ENCODE measurements at places on chromosomes 6 and 20.

DNA sequence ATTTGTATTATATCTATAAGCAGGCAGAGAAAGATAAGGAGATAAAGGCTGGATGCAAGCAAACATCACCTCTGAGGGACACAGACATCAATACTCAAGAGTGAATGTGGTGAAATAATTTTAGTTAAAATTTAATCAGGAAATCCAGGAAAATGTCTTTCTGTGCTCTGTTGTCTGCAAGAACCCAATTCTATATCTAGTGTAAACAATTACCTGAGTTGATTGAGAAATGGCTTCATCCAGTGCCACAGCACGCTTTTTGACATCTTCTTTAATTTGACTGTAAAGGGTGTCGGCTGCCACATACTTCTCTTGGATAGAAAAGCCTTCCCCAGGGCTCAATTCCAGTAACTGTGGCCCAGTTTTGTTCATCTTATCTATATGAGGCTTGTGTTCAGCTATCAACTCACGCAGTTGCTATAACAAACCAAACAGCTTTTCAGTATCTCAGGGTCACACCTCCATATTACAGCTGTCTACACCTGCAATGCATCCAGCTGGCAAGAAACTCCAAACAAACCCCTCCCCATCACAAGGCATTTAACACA is 131.6 kb downstream of the DST start:
- no peak for DNase-seq

DNA sequence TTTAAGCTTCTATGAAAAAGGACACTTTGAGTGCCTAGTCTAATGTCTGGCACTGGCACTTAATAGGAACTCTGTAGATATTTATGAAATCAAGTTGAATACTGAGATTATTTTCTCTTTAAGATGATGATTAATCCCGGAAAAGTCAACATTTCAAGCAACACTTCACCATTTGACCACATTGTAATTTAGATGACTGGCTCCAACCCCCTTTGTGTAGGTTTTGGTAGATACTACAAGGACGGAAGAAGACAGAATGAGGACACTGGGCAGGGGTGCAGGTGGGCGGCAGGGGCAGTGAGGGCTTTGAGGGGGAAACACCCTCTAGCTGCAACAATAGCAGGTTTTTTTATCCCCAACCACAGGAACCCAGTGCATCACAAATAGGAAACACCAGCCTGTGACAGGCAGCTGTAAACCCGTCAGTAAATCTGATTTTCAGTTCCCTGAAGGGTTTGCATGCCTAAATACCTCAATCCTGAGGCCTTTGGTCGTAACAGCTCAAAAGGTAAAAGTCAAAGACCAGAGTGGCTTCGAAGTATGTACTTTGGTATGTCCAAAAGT is 4.6 kb downstream of the DTNBP1 start:
- no peak for DNase-seq

DNA sequence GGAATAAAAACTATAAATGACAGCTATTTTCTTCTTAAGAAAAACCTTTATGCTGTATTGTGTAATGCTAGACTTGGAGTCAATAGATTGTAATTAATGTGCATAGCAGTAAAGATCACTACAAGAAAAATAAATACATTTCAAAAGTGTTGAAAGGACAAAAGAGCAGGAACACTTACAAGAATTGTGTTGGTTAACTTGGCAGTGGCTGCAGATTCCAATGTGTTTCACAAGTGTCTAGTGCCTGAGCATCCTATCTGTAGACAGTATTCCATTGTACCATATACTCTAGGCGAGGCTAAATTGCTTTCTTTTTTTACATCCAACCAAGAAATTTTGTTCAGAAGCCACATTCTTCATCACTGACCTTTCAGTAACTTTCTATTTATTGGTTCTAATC is 924.1 kb downstream of the EPHA7 start:
- DNase-seq, result no peak

- DNase-seq, result no peak
Observed at GRCh38 chr6:73314577-73315492, 39.2 kb downstream of the DPPA5 start.

DNA sequence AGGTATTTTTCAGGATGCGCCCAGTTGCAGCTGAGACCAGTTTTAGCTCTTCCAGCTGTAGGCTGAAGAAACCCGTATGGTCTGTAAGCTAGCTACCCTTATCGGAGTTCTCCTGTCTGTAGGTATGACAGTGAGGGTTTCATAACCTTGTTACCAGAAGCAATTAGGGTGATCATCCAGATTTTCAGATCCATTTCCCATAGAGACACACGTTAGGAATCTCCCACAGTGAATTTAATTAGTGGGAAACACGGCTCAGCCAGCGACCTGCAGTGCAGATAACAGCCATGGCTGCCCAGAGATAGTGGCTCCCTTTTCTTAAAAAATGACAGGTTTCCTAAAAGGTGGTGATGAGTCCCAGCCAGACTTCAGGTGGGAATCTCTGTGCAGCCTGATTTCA is 111.1 kb downstream of the BTBD3 start:
- DNase-seq, result no peak

- no peak for DNase-seq
Observed at GRCh38 chr6:165401092-165401491, 91.7 kb upstream of the C6orf118 start.

DNA sequence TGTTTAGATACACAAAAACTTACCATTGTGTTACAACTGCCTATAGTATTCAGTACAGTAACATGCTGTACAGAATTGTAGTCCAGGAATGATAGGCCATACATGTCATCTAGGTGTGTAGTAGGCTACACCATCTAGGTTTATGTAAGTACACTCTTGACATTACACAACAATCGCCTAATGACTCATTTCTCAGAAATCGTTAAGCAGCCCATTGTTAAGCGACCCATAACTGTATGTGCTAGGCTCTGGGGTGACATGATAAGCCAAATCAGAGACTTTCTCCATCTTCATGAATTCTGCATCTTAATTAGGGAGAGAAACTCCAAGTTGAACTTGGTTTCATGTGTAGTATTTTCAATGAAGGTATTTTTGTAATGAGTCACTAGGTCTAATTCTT is 17.2 kb downstream of the STK35 start:
- DNase-seq, result no peak

GRCh38 chr6:64685401-64685800 is 1021.6 kb downstream of the EYS start:
- no peak for DNase-seq

DNA sequence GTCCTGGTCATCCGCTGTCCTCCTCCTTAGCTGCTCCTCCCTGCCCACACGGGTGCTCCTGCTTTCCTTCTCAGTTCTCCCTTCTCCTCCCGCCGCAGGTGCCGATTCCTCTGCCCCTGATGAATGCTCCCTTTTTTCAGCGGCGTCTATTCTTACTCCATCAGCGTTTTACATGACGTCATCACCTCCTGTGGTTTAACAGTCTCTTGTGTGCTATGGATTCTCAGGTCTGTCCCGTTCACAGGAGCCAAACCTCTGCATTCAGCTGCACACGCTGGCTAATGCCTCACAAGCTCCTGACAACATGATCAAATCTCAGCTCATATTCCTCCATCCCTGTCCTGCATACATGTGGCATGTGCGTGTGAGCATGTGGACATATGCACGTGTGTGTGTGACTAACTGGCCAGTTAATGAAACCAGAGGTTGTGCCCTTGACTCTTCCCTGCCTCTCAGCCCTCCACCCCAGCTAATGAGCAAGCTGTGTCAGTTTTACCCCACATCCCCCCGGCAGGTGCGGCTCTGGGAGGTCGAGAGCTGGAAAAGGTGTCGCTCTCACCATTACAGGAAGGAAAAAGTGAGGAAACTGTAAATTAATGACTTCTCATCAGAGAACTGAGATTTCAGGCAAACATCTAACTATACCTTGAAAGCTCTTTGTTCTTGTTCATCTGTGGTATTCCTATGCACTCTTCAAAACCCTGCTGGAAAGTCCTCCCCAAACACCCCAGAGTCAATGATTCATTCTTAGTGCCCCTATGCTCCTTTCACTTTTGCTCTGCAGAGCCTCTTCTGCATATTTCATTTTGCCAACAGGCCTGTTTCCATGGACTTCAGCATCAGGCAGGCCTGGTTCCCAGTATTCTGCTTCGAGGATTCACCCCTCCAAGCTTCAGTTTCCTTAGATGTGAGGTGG is 163.1 kb downstream of the TTLL2 start:
- no peak for DNase-seq

GRCh38 chr6:116012471-116012949 is 48.2 kb downstream of the FRK start:
- no peak for DNase-seq

GRCh38 chr6:30157999-30158398 is 3.0 kb downstream of the TRIM10 start:
- no peak for DNase-seq

DNA sequence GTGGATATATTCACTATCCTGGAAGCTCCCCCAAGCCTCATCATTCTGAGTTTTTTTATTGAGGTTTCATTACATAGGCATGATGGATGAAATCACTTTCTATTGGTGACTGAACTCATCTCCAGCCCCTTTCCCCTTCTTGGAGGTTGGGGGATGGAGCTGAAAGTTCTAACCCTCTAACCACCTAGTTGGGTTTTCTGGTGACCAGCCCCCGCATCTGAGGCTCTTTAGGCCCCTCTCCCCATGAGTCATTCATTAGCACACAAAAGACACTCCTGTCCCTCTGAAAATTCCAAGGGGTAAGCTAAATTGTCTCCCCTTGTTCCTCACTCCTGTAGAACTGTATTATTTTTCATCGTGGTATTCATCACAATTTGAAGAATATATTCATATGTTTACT is 33.3 kb downstream of the GFRA4 start:
- no peak for DNase-seq

- DNase-seq, result no peak
Observed at GRCh38 chr6:116572162-116572561, 858 bp downstream of the RWDD1 start.

DNA sequence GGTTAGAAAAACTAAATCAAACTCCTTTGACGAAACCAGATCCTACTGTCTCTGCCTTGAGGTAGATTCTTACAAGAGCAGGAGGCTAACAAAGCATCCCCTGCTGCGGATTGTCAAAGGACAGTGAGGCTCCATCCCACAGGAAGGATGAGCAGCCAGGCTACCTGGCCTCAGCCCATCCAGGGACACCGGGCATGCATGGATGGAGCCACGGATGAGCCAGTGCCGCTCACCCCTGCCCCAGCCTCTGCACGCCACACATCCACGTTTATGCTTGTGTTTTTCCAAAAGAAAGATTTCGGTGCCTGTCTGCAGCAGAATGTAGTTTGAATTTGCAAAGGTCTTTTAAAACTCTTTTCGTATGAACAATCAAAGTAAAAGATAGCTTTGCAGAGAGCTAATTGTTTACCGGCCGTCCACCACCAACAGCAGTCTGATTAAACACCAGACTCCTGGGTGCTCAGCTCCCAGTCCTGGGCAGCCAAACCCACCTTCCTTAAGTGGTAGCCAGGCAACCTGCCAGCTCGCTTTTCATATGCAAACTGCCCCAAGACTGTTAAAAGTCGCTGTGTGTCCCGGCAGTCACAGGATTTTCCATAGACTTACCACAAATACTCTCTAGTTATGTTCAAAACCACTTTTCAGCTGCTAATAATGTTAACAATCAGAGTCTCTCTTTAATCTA is 999 bp downstream of the THBS2 start:
- DNase-seq, result no peak

DNA sequence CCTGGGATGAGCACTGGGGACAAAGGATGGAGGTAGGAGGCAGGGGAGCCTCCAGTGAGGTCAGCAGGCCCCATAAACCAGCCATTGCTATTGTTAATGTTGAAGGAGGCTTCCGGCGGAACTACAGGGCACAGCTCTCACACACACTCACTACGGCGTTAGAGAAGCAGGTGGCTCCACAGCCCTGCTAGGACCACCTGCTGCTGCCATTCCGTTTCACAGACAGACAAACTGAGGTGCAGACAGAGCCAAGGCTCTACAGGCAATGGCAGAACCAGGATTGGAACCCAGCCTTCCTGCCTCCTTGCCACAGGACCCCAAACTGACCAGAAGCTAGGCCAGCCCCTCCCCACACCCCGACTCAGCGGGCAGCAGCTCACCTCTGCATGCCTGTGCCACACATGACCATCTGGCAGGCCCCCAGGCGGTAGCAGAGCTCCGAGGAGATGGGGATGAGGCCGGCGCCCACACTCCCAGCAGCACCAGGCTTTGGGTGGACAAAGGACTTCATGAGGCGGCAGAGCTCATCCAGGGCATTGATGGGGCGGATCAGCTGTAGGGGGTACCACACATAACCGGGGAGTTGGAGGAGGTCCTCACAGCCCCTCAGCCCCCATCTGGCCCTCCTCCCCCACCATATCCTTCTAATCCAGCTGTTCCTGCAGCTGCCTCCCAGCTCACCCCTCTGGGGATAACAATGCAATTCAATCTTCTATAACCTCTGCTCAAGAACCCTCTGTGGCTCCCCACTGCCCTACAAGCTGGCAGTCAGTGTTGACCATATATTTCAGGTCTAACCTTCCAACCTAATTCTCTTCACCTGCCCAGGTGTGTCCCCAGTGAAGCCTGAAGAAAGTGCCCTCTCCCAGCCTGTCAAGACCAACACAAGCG is 198.5 kb downstream of the PREX1 start:
- DNase-seq, result no peak

- no peak for DNase-seq
Observed at GRCh38 chr6:79984261-79984660, 20.2 kb upstream of the TTK start.

DNA sequence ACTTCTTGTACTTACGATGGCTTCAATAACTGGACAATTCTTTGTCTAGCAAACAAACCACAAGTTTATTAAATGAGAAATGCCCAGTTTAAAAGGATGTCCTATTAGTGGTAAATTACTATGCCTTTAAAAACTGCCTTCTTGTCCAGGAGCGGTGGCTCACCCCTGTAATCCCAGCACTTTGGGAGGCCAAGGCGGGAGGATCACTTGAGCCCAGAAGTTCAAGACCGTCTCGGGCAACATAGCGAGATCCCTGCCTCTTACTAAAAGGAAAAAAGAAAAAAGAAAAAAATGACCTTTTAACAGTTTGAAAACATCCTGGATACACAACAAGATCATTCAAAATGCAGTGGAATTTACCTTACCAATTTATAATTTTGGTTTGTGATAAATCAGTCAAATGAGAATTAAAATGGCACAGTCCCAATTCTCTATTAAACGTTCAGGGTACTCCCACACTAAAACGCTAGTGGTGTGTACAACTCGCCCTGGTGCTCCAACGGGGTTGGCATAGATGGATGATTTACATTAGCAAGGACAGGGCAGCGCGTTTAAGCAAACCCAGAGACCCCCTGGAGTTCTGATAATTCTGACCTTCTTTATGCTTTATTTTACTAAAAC is 2.3 kb downstream of the ZBTB2 start:
- no peak for DNase-seq

DNA sequence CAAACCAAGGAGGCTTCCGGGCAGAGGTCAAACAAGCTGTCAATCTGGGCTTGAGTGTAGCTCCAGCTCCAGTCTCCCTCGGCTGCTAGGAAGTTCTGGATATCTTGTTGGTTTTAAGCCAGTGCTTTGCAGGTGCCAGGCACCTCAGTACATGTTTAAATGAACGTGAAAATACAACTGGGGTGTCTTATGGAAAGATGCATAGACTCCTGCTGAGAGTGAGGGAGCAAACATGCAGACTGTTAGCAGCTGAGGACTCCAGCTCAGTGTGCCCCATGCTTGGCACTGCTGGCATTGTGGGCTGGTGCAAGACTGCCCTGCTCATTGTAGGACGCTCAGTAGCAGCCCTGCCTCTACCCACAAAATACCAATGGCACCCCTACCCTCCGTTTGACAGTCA is 28.5 kb downstream of the ERMARD start:
- no peak for DNase-seq

- no peak for DNase-seq
Observed at GRCh38 chr6:35248300-35248699, 11.2 kb upstream of the ZNF76 start.

Data from NCI-H510A (cell line).